T-helper 17 cell (primary cell): ENCODE measurements at places on chromosomes 5 and 9.

DNA sequence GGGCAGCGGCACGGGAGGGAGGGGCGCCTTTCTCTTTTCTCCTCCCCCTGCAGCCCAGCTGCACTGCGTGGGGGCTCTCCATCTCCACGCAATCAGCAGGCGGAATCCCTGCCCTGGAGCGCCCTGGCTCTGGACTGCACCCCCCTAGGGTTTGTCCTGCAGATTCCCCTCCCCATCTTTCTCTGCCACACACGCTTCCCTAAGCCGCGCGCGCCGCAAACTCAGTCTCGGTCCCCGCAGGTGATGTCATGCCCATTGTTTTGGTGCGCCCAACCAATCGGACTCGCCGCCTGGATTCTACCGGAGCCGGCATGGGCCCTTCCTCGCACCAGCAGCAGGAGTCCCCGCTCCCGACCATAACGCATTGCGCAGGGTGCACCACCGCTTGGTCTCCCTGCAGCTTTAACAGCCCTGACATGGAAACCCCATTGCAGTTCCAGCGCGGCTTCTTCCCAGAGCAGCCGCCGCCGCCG lies at the start of gene KCNN2:
Gene KCNN2 (plus strand): TSS at position 347 of the 473 bp plus-strand sequence. CDS start 70 bp downstream, at position 417.
- DNase-seq = no peak

- DNase-seq = no peak
These were observed 55.3 kb downstream of the SPEF2 start for GRCh38 chr5:35672995-35673394.

- DNase-seq = no peak
These were observed 233.4 kb downstream of the RAB3C start for GRCh38 chr5:58816181-58816731.

GRCh38 chr5:138658676-138659075 lies 83.5 kb upstream of the HSPA9 start:
- no peak for DNase-seq

DNA sequence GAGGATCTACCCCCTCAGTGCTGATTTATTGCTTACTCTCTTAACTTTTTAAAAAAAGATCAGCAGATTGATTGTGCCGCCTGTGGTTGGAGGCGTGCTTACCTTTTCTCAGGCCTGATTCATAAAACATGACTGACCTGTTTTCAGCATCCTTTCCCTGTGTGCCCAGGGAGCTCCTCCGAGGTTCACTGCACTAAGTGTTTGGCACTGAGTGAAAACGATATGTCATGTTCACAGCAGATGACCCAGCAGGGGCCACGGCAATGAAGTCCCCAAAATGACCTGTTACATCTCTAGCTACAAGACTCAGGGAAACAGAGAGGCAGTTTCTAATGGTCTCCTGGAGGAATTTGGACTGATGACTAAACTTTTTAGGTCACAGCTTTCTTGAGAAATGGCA lies 69.9 kb downstream of the INSYN2B start:
- no peak for DNase-seq

GRCh38 chr5:41598011-41598410 lies 87.6 kb upstream of the PLCXD3 start:
- no peak for DNase-seq

- DNase-seq = no peak
These were observed 12.4 kb downstream of the PCDH12 start for GRCh38 chr5:141945511-141946051.

GRCh38 chr9:35114113-35114839 lies 1.4 kb downstream of the ATOSB start:
- DNase-seq = peak; percentile 46

DNA sequence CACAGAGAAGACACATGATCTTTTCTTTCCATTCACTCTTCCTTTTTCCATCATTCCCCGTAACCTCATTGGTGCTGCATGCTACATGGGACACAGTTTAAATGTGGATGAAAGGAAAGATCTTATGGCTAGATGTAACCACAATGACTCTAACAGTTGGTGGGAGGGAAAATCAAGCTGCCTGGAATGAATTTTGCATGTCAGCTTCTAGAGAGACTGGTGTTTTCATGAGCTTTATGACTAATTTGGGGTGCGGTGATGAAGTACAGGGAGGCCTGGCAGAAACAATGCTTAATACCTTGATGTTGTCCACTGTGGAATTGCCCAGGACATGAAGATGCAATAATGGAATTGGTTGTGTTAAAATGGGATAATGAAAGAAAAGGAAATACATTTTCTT lies 55.9 kb upstream of the MYO10 start:
- DNase-seq = no peak

- no peak for DNase-seq
These were observed 147.1 kb downstream of the ENC1 start for GRCh38 chr5:74493411-74493810.

DNA sequence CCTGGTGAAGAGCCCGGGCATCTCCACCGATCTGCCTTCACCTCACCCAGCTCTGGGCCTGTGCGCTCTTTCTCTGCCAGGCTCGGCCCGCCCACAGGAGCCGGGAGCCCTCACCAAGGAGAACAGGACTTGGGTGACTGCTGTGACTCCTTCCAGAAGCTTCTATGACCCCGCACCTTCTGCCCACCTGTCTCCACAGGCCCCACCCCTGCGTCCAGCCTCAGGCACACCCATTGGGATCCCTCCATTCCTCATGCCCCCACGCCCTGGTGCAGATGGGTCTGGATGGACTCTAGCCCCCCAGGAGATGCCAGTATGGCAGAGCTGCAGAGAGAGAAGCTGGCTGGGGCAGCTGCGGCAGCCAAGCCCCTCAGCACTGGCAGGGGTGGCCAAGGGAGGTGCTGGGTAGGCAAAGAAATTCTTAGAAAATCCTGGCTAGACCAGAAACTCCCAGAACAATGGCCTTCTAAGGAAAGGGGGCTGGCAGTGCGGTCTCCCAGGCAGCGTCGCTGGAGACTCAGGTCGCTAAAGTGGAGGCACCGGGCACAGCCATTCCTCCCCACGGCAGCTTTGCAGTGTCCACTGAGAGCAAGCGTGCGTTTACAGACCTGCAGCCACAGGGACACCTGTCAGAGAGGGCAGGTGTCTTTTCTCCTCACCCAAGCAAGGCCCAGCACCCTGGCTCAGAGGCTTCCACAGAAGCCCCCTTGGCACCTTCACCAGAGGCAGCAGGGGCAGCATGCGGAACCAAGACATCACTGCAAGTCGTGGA lies 17.3 kb downstream of the LPCAT1 start:
- no peak for DNase-seq

DNA sequence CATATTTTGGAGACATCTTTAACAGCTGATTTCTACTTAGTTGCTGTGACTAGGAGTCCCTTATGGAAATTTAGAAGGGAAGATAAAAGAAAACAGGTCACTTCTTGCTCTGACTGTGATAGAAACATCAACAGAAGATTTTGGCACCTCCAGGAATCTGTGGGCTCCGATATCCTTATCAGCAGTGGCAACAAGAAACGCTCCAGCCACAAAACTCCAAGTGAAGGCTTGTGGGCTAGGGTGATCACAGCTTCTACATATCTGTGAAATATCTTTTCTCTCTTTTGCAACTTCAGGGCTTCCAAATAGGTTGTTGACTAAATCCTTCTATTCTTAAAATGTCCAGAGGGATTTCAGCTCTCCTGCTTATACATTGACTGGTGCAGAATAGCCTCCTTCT lies 1625.5 kb upstream of the CDH6 start:
- no peak for DNase-seq

GRCh38 chr5:160054831-160055230 lies 45.9 kb downstream of the TTC1 start:
- DNase-seq = no peak

DNA sequence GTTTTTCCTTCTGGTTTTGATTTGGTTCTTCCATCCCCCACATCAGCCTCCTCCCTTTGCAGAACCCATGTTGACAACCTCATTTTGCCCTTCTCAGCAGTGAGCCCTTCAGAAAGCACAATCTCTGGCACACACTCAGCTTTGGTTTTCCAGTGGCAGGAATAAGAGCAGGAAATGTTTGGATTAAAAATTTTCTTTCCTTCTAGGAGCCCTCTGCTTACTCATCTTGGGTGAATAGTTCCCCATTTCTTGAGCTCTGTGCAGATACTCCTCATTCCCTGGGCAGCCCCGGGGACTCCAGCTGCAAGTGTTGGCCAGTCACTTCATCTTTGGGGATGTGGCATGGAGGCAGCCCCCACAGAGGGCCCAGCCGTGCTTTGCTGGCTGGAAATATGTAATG lies 170.5 kb downstream of the NR3C1 start:
- no peak for DNase-seq

GRCh38 chr5:113105693-113106280 lies 129.2 kb downstream of the DCP2 start:
- no peak for DNase-seq

GRCh38 chr5:120913396-120913795 lies 449.3 kb downstream of the PRR16 start:
- DNase-seq = no peak

DNA sequence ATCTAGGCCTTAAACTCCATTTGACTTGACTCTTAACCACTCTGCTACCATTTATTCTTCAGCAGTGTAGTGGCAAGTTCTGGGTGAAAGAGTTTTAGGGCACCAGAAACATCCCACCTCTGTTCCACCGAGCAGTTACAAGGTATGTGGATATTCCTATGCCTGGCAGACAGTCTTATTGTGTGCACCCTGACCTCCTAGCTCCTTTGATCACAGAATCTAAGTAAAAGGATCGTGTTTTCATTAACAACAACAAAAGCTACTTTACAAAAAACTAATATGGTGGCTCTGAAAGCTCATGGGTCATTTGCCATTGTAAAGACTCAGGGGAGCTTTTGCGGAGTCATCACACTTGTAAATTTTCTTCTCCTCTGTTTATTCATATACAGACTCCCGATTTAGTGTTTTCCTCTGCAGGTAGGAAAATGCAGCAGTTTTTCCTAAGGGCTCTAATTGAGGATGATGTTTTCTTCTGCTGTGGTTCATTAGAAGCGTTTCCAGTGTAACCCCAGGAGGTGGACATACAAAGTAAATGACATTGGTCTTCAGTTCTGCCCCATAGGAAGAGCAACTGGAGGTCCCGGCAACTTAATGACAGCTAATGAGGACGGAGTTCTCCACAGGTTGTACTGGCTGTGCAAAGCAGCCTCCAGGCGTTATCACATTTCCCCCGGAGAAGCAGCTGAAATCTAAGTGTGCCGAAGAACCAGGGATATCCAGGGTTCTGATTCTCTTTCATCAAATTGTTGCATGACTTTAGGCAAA lies 78.2 kb downstream of the ATP10B start:
- DNase-seq = no peak

- DNase-seq = no peak
These were observed 79.3 kb upstream of the LRRTM2 start for GRCh38 chr5:138954257-138955012.

GRCh38 chr5:143405849-143406098 lies 2.3 kb upstream of the NR3C1 start:
- DNase-seq = no peak

DNA sequence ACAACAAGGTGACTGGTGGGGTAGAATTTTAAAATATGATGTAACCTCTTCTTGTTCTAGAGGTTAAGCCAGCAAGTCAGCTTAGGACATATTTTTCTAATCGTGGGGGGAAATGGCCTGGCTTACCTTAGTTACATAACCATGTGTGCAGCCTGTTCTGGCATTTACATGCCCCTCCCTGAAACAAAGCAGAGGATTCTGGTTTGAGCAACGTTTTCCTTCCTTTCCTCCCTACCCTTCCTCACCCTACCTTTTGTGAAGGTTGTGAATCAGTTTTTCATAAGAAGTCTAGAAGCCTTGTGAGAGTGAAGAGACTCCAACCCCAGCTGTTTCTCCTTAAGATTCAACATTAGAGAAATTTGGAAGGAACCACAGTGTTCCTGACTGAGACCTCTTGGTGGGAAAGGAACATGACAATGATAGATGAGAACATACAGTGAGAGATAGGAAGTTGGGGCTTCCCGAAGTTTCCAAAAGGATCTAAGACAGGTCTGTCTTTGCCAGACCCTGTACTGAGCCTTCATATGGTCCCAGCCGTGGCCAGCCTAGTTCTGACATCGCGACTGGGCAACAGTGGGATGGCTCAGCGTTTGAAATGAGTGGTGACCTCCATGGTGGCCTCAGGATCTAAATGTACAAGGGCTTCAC lies 365.2 kb downstream of the SPATA31D1 start:
- no peak for DNase-seq

DNA sequence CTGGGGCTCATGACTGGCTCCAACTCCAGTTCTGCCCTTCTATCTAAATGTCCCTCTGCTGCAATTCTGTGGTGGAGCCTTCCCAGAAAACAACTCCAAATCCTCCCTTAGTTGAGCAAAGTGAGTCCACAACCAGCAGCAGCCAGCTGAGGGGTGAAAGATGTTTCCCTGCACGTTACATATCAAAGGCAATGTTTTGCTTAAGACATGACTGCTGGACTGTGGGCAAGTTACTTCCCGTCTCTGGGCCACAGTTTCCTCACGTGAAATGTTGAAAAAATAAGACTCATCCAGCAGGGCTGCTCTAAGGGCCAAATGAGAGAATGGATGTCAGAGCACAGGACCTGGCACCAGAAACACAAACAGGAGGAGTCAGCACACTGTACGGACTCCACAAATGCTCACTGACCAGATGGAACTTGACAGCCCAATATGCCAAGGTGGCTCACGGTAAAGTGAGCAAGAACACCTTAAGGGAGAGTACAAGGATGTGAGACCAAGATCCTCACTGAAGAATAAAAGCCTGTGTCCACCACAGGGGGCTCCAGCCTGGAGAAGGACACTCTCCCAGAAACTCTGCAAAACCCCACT lies 138.4 kb upstream of the ABCA1 start:
- no peak for DNase-seq

DNA sequence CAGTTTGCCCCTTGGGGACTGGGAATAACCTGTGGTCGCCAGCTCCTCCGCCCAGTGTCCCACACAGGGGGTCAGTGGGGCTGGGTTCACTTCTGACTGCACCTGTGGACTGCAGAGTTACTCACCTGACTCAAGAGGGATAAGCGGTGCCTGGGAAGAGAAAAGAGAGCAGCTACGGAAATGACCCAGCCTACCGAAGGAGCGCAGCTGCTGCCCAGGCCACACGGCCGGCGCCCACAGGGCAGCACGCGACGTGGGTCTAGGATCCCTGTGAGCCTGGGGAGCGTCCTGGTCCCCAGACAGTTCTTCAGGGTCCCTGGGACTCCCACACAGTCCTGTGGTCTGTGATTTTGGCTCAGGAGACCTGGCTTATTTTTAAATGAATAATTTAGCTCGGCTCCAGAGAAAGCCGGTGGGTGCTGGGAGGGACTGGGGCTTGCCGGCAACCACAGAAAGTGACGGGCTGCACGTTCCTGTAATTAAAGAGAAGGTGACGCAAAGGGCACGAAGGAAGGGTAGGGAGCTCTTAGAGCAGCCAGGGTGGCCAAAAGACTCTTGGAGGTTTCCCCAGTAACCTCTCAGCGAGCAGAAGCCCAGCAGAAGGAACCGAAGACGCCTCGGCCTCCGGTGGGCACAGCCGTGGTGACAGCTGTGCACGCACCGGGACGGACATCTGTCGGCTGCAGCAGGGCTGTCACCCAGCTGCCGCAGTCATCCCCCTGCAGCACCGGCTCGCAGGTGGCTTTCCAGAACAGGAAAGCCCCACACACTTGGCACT lies 97.5 kb upstream of the FCN2 start:
- no peak for DNase-seq

GRCh38 chr5:40646266-40646665 lies 33.4 kb upstream of the PTGER4 start:
- DNase-seq = no peak

- DNase-seq = no peak
These were observed 177.9 kb upstream of the KLF4 start for GRCh38 chr9:107667231-107668070.

- DNase-seq = peak; percentile 57
These were observed 13.1 kb downstream of the HMHB1 start for GRCh38 chr5:143824851-143825720.

- DNase-seq = no peak
These were observed 132.7 kb downstream of the SLC12A2 start for GRCh38 chr5:128216285-128216684.

GRCh38 chr5:171388816-171389168 lies 1.1 kb downstream of the NPM1 start:
- DNase-seq = no peak

- no peak for DNase-seq
These were observed 592.0 kb upstream of the DMAC1 start for GRCh38 chr9:8391566-8391965.
